KBM-7 (cell line): ENCODE measurements at places on chromosomes 5 and 9.
A peak's percentile ranks its signal among the peaks of the same experiment; 100 is the strongest.

- no peak for DNase-seq
Measured at GRCh38 chr9:6646293-6646636, 736 bp upstream of the GLDC start.

GRCh38 chr5:175195698-175196656 lies 248.0 kb downstream of the DRD1 start:
- no peak for DNase-seq

- DNase-seq = no peak
Measured at GRCh38 chr5:105167092-105167491, 1604.5 kb upstream of the NUDT12 start.

DNA sequence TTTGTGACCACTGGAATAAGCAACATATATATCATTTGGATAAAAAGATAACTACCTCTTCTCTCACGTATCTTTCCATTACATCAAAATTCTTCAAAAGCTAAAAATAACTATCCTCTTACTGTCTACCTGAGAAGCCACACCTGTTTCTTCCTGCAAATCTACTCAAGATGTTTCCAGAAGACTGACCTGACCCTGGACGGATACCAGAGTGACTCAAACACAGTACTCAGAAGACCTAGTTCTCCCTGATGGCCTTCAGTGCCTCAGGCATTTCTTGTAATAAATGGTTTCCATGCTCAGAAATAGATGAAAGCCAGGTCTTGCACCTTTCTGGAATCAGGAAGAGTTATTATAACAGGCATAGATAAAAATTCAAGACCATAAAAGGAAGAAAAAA lies 245.9 kb upstream of the PIK3R1 start:
- DNase-seq = no peak

- DNase-seq = no peak
Measured at GRCh38 chr5:151758141-151758429, 346 bp downstream of the ATOX1 start.

DNA sequence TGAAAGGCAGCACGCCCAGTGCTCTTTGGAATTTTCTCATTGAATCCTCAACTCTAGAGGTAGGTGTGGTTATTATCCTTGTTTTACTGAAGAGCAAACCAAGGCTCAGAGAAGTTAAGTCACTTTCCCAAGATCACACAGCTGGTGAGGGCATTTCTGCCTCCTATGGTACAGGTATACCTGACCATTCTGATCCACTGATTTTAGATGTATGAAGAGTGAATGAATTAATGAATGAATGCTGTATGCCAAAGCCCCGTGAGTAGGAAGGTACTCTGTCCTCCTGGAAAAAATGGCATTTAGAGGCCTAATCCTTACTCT lies 18.2 kb upstream of the CSF1R start:
- DNase-seq = no peak

- peak; percentile 18 for DNase-seq
Measured at GRCh38 chr5:158013939-158014338, 155.0 kb upstream of the CLINT1 start.

GRCh38 chr9:34662526-34663302 lies at the start of gene CCL27:
TSS of gene CCL27 (minus strand) at chr9:34662657. CDS start at chr9:34662633, 24 bp downstream.
- DNase-seq = no peak

- no peak for DNase-seq
Measured at GRCh38 chr9:120856700-120857099, 14.0 kb upstream of the PSMD5 start.

DNA sequence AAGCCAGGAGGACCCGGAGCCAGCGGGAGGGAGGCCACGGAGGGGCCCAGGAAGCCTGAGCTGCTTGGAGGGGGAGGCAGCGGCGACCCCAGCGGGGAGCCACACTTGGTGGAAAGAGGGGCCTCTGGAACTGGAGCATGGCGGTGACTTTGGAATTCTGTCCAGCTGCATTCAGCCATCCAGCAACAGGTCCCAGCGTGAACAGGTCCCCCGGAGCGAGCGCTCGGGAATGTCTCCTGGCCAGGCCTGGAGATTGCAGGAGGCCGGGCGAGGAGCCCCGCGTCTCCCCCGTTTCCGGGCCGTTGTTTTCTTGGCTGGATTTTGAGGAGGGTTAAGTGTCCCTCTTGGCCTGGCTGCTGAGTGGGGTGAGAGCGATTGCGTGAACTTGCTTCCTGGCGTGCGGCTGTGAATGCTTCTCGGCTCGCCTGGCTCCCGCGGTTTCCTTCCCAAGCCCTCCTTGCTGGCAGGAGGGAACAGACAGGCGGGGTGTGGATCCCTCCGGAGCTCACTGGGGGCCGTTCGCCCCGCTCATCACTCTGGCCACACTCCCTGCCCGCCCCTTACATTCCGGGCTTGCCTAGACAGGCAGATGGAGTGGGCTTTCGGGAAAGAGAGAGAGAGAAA lies 125.3 kb upstream of the IRX4 start:
- no peak for DNase-seq

DNA sequence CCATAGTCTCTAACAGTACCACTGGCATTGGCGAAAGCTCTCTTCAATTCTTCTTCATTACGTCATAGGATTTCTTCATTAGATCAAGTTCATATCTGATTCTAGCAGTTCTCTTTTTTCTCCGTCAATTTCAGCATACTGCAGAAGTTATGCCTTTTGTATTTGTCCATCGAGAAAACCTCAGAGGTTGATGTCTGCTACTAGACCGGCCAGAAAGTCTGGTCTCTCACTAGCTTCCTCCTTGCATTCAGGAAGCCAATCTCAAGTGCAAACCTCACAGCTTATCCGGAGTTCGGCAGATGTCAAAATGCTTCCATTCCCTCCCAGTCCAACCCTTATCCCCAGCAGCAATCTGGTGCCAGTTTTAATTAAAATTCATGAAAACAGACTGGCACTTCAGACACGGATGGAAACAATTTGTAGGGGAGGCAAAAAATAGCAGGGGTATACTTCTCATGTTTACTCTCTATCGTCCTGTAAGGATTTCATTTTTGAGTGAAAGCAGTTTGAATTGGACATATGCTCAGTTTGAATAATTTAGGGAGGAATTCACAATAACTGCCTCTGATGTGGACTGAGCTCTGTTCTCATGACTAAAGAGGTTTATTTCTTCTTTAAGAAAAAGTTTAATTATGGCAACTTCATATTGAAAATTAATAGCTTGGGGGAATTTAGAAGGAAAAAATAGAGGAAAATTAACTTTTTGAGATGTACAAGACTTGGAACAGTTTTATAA lies 56.4 kb upstream of the TMC1 start:
- DNase-seq = peak; percentile 58

- no peak for DNase-seq
Measured at GRCh38 chr9:82726424-82727276, 336.3 kb downstream of the RASEF start.

DNA sequence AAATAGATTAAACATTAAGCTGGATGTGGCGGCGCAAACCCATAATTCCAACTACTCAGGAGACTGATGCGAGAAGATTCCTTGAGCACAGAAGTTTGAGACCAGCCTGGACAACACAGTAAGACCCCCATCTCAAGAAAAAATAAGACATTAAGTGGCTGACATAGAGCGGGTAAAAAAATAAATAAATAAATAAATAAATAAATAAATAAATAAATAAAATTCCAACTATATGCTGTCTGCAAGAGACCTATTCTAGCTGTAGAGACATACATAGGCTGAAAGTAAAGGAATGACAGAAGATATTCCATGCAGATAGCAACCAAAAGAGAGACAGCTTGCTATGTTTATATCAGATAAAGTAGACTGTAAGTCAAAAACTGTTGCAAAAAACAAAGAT lies 17.4 kb upstream of the SH3TC2 start:
- DNase-seq = no peak

- no peak for DNase-seq
Measured at GRCh38 chr5:90897618-90898017, 339.0 kb downstream of the ADGRV1 start.

DNA sequence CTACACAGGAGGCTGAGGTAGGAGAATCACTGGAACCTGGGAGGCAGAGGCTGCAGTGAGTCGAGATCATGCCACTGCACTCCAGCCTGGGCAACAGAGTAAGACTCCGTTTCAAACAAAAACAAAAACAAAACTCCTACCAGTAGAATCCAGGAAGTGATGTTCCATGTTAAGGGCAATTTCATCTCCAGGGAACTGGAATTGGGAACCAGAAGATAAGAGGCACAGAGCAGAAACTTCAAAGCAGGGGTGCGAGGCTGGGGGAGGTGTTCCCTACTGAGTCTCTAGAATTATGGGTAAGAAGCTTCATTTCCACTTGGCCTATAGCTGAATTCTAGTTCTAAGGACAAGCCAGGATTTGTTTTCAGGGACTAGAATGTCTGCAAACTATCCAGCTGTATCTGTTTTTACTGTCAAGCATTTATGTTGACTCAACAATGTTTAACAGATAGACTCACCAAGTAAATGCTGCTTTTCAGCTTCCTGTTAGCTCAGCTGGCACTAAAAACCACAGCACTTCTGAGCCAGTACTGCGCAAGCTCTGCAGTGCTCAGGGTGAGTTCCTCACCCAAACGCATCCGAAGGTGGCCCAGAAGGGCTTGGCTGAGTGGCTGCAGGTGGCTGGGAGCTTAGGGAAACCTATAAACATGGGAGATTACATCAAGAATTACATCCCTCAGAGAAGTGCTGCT lies 320.1 kb downstream of the MTRR start:
- DNase-seq = no peak

DNA sequence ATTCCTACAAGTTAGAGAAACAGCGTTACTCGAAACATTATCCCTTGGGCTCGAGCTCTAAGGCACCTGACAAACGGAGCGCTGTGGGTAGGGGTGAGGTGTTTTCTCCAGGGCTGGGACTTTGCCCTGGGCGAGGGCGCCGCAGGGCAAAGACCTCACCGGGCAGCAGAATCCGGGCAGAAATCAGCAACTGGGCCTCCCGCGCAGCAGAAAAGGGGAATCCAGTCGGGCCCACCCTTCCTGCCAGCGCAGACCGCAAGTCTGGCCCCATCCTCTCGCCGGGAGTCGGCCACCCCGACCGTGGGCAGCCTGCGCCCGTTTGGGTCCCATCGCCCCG lies 430 bp upstream of the MSH3 start:
- DNase-seq = peak; percentile 76

GRCh38 chr5:176447591-176447977 lies 601 bp upstream of the FAF2 start:
- no peak for DNase-seq

- no peak for DNase-seq
Measured at GRCh38 chr9:69168709-69169217, 5.3 kb upstream of the TJP2 start.

DNA sequence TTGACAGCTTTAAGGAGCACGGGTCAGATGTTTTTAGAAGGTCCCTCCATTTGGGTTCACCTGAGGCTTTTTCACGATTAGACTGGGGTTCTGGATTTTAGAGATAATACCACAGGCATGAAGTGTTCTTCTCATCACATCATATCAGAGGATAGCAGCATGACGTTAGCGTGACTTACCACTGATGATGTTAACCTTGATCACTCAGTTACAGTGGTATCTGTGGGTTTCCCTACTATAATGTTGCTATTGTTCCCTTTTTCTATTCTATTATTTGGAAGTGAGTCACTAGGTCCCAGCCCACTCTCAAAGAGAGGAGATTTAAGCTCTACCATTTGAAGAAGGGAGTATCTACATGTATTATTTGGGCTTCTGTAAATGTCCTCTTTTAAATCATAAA lies 300.0 kb downstream of the MAST4 start:
- no peak for DNase-seq

DNA sequence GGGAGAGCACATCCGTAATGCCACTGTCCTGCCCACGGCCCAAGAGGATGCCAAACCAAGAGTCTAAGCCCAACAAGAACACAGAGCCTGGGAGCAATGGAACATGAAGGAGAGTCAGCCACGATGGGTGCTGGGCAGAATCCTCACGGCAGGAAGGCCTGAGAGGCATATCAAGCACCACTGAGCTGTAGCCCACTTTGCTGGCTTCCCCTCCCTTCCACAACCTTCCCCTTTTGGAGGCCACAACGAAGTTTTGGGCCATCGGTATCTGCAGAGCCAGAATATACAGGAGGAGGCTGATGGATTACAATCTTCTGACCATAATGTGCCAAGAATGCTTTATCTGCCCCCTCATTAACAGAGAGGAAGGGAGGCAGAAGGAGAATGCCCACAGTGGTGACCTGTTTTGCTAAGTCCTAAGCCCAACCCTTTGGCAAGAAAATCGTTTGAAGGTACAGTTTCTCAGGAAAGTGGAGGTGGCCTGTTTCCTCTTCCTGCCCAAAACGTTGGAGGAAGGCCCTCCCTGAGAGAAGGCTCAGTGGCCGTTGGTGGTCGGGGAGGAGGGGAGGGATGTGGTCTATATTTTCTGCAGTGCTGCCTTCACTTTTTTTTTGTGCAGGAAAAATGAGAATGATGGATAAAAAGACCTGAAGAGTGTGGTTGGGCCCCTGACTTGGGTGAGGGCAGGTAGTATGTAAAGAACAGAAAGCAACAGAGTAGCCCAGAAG lies 26.2 kb downstream of the MACROH2A1 start:
- peak; percentile 91 for DNase-seq

DNA sequence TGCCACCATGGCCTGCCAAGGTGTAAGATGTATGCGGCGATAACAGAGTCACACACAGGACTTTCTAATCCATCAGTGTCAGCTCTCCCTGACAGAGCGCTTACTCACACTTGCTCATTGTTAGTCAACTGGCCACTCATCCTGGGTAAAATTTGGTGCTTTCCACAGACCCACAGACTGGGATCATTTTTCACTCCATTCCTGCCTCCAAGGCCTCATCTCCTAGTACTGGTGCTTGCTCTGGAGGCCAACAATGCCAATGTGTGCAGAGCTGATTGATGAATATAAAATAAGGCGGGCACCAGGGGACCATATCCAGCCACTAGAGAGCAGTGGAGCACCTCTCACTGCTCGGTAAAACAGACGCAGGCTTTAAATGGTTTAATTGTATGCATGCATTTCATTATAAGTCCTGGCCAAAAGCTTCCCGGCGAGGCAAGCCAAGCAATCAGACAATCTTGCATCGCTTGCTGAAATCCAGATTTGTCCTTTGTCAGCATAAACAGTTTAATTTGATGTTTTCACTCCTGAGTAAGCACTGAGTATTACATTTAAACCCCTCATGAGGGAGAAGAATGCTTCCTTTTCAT lies 22.3 kb downstream of the PSMB7 start:
- DNase-seq = no peak

DNA sequence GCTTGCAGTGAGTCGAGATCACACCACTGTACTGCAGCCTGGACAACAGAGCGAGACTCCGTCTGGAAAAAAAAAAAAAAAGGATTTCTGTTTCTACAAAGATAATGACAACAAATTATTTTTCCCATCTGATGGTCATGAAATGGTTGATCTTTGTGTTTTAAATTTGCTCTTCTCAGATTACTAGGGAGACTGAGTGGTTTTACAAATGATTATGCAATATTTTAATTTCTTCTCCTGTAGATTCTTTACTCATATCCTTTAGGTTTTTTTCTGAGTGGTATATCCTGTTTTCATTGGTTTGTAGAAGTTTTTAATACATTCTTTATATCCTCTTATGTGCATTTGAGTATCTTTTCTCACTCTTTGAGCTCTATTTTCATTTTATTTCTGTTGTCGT lies 20.6 kb upstream of the AUH start:
- no peak for DNase-seq

GRCh38 chr5:172288465-172288864 lies 4.9 kb upstream of the UBTD2 start:
- DNase-seq = no peak

- no peak for DNase-seq
Measured at GRCh38 chr9:115403753-115404152, 285.8 kb upstream of the TNC start.
